Jurkat, Clone E6-1 (cell line): ENCODE measurements at places on chromosomes 1 and 21.

DNA sequence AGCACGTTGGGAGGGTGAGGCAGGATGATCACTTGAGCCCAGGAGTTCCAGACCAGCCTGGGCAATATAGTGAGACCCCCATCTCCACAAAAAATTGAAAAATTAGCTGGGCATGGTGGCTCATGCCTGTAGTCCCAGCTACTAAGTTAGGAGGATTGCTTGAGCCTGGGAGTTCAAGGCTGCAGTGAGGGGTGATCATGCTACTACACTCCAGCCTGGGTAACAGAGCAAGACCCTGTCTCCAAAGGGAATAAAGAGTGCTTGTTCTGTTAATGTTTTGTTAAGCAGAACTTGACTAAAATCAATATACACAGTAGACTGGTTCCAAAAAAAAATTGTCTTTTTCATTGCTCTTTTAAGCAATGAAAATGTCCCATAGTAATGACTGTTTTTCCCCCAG lies 146.4 kb downstream of the SYT2 start:
- no peak for DNase-seq

- DNase-seq = no peak
Observed at GRCh38 chr21:42921927-42922326, 3.5 kb downstream of the ERVH48-1 start.

- DNase-seq = no peak
Observed at GRCh38 chr1:238457610-238458009, 566.9 kb upstream of the ZP4 start.

- no peak for DNase-seq
Observed at GRCh38 chr1:109229531-109230127, 15.9 kb downstream of the SARS1 start.

DNA sequence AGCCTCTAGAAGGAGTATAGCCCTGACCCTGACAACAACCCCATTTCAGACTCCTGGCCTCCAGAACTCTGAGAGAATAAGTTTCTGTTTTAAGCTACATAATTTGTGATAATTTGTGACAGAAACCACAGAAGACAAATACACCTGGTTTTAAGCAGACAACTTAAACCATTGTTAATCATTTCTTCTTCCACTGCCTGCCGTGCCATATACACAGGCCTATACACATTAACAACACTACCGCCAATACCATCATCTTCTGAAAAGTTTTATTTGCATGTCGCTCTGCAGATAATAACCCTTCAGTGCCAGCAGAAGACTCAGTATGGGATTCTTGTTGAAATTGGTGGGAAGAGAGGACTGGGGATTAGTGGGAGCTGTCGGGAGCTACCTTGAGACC lies 39.9 kb upstream of the KRTAP19-8 start:
- no peak for DNase-seq

DNA sequence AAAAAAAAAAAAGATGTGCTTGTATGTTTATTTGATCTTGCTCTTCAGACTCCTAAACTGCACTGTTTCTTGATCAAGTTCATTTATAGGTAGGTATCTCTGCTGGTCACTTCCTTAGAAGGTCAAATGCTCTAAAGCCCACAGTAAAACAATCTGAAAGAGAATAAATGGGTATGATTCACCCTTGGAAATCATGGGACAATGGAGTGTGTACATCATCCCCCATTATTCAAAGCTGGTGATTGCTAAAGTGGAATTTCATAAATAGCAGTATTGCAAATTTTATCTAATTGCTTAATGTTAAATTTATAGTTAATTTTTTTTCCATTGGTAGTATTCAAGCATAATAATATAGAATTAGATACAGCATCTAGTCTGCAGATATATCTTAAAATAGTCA lies 53.4 kb downstream of the MIER1 start:
- no peak for DNase-seq

DNA sequence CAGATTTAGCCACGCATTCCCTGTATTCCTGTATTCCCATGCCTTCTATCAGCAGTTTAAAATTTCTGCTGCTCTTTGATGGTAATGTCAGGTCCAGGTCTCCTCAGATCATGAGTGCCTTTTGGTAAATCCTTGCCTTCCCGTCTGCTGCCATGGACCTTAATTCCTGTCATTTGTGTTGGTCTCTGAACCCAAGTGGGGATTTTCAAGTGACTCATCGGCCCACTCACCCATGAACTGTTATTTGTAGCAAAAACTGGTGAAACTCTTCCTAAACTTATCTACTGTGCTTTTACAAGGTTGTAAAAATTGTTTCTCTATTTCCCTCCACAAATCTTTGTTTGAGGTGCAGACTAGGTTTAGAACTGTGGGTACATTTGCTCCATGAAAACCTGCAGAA lies 47.4 kb downstream of the ACTN2 start:
- DNase-seq = no peak

- no peak for DNase-seq
Observed at GRCh38 chr1:84415396-84415795, 17.1 kb downstream of the DNASE2B start.

GRCh38 chr21:41616031-41616591 lies 108.2 kb upstream of the TMPRSS2 start:
- DNase-seq = no peak

DNA sequence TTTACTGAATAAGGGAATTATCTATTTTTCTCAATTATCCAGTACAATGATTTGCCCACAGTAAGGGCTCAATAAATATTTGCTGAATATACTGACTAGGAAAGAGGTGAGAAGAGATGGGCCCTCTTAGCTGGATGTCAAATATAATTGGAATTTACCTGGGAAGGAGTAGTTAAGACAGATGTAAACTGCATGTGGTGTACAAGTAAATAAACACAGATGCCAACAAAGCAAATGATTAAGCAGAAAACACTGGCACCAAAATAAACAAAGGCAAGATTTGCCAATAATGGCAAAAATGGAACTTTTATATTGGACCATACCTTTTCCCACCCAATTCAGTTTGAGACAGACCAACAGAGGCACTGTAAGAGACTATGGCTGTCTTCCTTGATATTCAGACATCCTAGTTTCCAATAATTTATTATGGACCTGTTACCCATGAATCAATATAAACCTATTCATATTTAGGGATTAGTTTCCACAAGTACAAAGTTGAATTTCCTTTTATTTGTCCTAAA lies 7.4 kb downstream of the PNRC2 start:
- no peak for DNase-seq

DNA sequence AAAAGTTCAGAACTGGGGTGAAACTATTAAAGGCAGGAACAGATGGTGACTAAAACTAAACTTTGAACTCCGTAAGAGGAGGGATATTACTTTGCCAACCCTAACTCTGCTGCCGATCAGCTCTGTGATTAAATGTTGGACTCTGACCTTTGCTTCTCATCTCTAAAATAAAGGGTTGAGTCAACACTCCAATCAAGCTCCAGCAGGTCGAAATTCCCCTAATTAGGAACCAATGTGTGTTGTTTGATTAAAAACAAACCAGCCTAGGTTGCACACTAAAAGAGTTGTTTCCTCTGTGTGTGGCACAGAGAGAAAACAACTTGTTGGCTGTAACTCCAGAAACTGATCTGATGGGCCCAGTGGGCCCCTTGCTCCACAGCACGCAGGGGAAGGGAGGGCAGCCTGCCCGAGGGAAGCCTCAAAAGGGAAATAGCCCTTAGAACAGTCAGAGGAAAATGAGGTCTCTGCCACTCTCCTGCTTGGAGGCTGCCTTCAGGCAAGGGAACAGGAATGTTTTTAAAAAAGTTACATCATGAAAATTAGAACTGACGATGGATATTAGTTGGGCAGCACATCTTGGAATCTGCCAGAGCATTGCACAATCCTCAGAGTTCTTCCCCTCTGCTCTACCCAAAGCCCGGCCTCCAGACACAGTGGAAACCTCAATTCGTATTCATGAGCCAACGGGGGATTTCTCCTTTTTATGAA lies 69.3 kb downstream of the KCTD3 start:
- DNase-seq = no peak

DNA sequence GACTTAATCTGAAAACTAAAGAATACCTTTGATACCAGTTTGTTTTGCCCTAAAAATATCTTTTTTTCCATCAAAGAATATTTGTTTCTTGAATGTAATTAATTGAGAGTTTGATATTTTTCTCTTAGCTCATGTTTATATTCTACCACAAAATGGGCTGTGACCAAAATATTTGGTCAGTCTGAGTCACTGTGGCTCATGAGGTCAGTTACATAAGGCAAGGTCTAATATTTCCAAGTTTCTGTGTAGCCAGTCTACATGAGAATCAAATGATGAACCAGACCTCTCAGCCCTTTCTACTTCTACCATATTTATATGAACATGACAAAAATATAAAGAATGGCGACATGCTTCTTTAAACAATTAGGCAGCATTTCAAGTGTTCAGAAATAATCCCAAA lies 83.0 kb upstream of the IVNS1ABP start:
- DNase-seq = no peak

DNA sequence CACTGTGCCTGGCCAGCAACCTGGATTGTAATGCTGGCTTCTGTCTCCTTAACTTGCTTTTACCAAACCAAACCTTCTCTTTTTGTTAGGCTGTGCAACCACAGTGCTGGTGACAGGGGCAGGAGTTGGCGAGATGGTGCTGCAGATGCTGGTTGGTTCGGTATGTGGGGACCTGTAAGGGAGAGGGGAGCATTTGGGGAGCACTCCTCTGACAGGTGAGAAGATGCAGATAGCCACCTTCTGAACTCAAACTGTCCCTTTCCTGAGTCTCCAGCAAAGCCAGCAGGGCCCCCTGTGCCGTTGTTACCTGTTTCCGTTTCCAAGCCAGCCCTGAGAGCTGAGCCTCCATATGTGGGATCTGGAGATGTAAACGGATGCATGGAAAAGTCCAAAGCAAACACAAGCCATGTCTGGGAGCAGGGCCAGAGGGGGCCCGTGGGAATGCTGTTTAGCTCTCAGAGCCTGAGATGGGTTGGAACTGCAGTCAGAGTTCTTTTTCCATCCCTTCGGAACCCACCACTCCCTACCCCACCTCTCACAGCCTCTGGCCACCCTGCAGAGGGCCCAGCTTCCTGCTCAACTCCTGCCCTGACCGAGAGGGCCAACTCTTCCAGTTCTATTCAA lies 34.0 kb downstream of the ELK4 start:
- no peak for DNase-seq

GRCh38 chr21:32424191-32424535 lies 11.7 kb downstream of the EVA1C start:
- no peak for DNase-seq

- no peak for DNase-seq
Observed at GRCh38 chr1:195851016-195851601, 757.1 kb downstream of the KCNT2 start.

DNA sequence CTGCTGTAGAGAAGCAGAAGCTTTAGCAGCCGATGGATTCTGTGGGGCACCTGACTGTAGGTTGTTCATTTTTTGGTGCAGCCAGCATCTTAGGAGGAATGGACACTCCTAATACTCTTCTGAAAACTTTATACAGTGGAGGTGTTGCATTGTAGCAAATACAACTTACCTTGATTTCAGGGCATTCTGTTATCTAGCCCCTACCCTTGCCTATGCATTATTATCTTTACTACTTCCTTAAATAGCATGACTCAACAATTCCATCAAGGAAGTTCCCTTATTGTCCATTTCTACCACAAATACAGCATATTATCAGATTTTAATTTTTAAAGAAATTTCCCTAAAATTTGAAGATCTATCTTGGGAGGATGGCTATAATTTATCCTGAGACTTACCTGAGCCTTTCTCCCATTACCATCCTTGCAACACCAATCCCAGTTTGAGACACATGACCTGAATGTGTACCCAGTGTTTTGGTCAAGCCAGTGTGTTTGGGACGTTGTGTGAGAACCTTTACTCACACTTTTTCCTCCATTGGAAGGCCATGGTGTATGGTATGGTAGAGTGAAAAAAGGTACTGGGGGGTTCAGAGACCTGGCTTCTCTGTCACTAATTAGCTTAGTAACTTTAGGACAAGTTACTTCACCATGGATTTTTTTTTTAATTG lies 9.2 kb downstream of the POU2F1 start:
- DNase-seq = no peak

DNA sequence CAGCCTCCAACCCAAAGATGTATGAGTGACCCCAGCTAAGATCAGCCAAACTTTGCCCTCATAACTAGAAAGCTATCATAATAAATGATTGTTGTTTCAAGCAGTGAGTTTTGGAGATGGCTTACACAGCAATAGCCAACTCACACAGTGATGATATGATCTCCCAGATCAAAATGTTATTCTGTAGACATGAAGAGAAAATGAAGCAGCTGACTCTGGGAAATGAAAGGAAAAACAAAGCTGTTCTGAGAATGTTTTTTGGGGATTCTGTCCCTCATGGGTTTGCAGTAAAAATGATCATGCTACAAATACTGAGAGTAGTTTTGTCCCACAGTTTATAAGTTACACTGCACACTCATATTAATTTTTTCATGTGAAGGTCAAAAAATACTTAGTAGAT lies 617.8 kb downstream of the MRPL39 start:
- DNase-seq = no peak
